Fibroblast of skin of left quadriceps (primary cell): ENCODE measurements at places on chromosomes 1 and 21.
A peak's percentile ranks its signal among the peaks of the same experiment; 100 is the strongest.

- no peak for DNase-seq
These were observed 6.1 kb downstream of the TTC4 start for GRCh38 chr1:54721719-54722118.

DNA sequence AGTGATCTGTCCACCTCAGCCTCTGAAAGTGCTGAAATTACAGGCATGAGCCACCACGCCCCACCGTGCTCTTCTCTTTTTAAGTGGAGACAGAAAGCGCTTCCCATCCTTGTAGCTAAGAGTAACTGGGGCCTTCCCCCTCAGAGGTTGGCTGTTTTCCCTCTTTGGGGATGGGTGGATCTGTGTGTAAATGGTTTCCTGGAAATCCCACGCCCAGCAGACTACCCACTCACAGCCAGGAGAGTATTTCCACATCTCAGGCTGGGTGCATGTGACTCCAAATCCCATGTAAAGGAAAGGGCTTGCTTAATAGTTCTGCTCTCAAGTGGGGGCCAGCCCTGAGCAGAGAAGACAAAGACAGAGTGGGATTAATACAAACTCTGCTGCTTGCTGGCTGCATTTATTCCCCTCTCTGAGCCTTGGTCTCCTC, 19.6 kb upstream of the TCEA3 start:
- peak; percentile 74 for DNase-seq

- no peak for DNase-seq
These were observed 34.3 kb upstream of the LAPTM5 start for GRCh38 chr1:30791868-30792267.

DNA sequence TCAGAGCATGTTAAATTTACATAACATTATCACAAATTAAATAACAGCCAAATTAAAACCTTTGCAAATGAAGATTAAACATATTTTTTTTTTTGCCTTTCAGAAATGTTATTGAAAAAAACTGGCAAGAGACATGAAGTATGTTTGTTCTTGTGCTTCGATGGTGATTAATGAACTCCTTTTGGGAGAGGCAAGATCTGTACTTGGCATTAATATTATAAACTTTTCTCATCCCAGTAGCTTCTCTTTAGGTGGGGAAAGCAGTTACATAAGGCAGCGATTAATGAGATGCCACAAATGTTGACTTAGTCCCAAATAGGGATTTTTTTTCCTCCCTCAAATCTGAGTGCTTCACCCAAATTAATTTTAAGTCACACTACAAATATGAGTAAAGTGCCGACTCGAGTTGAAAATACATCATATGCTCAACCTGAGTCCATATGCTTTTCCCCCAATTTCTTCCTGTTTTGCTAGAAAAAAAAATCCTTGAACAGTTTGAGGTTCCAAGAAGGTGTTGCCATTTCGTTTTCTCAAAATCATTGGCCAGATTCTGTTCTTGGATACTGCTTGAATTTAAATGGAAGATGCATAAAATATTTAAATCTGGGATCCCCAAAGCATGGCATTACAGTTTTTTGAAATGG, 294.5 kb downstream of the VAV3 start:
- DNase-seq: no peak

DNA sequence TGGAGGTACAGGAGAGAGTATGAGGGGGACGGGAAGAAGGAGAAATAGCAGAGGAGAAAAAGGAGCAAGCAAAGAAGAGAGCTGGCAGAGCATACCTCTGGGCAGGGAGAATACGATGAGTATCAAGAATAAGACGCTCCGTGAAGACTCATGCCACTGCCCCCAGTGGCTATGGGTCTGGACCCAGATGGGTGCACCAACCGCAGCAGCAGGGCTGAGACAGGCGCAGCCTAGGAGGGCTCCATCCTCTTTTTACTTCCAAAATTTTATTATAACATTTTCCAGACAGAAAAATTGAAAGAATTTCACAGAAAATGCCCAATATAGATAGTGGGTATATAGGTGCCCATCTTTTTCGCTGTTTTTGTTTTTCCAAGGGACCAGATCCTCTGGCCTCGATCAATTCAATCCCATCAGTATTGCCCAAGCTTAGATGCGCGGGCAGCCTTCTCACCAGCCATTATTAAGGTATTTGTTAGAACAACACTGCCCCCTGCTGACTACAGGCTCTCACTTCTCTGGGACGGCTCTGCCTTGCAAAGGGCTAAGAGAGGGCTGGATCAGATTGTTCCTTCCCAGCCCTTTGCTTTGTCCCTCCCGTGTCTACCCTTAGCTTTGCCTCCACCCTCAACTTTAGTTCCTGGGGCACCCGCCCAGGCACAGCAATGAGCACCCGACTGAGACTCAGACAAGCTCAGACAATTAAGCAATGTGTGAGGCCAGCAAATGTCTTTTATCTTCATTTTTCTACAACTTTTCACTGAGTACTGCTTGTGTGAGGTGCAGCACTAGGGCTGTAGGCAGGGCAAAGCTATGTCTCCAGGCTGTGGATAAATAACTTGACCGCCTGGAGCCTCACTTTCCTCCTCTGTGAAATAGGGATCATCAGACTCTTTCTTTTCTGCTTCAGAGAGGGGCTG, 17.5 kb upstream of the CAMK1G start:
- peak; percentile 62 for DNase-seq

GRCh38 chr1:226568077-226568831, 19.7 kb downstream of the STUM start:
- DNase-seq: no peak

DNA sequence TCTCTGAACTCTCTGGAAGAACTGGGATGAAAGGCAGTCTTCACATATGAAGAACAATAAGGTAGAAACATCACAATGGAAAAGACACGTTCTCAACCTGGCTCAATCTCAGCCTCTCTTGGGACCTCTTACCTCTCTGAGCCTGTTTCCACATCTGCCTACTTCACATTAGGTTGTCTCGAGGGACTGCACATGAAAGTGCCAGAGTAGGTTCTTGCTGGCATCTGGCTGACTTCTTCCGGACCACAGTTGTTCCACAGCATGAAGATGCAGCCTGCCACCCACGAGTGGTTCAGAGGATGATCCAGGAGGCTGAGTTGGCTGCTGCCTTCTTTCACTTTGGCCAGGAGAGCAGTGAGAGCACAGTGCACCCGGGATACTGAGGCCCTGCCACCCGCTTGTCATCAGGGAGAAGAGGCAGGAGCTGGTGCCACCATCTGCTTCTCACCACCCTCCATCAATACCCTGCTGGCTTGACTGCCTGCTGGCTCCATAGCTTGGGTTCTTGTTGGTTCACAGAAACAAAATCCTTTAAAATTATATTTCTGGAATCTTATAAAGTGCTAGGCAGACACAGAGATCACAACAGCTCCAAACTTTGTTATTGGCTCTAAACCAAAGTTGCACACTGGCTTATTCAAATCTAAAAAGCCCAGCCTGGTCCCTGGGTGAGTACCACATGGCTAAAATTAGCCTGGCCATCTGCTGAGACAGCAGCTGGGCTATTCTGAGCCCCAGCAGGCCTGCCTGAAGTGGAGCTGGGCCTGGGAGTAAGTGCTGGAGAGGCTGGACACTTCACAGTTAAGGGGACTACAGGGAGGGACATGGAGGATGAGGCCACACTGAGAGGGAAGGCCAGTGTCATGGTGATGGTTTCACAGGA, 46.9 kb upstream of the LIN9 start:
- no peak for DNase-seq

GRCh38 chr1:24498589-24498988, 4.0 kb upstream of the RCAN3 start:
- DNase-seq: no peak

DNA sequence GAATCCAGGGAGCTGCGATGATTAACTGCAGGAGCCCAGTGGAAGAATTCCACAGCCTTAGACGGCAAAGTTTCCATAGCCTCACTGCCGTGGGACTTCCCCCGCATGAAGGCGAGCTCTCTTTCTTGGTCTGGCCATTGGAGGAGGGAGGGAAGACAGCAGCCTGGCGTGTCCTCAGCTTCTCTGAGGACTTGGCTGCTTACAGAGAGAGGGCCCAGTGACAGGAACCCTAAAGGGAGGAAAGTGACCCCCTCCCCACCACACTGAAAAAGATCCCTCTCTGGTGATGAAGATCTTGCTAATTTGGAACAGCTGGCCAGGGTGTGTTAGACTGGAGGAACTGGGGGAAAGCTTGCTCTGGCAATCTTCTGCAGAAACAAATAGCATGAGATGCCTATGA, 41.0 kb downstream of the ATP2B4 start:
- no peak for DNase-seq

DNA sequence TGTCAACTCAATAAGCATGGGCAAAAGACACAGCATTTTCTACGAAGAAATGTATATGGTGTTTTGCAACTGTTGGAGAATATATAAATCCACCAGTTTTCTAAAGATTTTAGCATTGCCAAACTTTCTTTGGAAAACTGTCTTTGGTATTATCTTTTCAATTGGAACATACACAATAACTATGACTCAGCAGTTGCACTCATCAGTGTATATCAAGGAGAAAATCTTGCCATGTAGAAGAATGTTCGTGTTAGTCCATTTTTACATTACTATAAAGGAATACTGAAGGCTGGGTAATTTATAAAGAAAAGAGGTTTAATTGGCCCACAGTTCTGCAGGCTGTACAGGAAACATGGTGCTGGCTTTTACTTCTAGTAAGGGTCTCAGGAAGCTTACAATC, 41.1 kb downstream of the PRKAA2 start:
- peak; percentile 6 for DNase-seq
